Globus pallidus (tissue), 1 donor: ENCODE measurements at places on chromosomes 2 and 18.
A peak's percentile ranks its signal among the peaks of the same experiment; 100 is the strongest.

- peak; percentile 27 for DNase-seq
Observed at GRCh38 chr2:149313512-149313972, 16.8 kb upstream of the LYPD6 start.

DNA sequence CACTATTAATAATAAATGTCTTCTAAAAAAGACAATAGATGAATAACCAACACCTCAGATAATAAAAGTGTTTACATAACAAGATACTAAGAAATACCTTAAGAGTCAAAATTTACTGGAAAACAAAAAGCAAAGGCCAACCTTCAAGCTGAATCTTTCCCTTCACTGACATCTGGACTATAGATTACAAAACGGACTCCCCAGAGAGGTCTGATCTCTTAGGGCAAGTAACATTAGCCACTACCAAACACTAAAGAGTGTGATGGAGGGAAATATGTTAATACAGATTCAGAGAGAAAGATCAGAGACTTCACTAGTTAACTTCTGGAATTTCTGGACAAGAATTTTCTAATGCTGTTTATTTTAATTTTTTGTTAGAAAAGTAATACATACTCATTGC lies 13.9 kb downstream of the CLASP1 start:
- no peak for DNase-seq

GRCh38 chr2:140679752-140680151 lies 1451.1 kb downstream of the LRP1B start:
- DNase-seq: no peak

- DNase-seq: no peak
Observed at GRCh38 chr2:112149866-112150435, 11.8 kb downstream of the FBLN7 start.

GRCh38 chr2:112142525-112143078 lies 4.4 kb downstream of the FBLN7 start:
- DNase-seq: no peak

DNA sequence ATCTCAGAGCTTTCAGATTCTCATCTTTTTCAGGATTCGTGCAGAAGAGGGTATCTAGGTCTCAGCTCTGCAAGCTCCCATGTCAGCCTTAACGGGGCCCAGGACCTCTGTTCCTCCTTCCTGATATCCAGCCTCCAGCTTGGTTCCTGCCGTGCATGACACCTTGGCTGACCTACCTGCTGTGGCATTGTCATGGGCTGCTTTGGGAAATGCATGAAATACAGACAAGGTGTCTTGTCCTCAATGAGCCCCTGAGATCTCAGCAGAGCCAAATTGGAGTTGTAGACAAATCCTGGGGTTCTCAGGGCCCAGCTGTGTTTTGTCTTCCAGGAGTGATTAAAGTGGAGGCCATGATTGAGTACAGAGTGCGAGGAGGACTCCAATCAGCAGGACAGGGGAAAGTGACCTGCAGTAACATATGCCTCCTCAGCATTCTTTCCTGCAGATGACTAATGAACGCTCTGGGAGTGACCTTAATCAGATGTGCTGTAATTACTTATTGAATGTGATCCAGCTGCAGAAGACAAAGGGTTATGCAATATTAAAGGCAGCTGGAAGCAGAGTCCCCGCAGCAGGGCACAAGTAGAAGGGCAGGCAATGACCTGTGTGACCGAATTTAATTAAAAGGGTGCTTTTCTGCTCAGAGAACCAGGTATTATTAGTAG lies 141.1 kb downstream of the CCBE1 start:
- DNase-seq: no peak

DNA sequence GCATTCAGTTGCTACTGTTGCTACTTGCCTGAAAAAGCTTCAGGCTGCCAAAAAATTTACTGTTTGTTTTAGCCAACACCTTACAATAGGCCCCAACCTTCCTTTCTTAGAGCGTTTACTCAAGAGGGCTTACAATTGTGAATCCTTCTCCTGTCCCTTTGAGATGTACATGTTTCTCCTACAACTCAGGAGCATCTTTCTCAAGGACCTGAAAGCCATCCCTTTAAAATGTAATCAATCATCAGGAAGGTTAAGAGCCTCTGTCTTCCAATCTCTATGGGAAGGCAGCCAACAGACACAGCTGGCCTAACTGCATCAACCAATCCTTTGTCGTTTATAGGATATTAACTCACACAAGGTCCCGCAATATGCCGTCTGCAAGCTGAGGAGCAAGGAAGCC lies 3.4 kb upstream of the IER3IP1 start:
- no peak for DNase-seq

DNA sequence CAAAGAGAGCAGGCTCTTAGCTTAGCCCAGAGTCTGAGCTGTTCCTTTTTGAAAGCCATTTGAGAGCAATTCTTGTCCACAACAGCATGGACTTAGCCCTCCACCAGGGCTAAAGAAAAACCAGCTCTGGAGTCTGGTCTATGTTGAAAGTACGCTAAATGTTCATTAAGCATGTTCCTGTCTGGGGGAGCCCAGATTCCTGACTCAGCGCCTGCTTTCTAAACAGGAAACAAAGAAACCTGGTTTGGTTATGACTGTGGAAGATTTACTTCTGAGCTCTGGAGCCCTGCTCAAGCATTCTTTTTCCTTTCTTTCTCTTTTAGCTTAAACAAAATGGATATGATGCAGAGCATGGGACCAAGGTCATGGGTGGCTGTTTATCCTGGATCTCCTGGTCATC lies 279.8 kb downstream of the RBM43 start:
- DNase-seq: no peak

- DNase-seq: no peak
Observed at GRCh38 chr18:21826196-21826595, 85.6 kb downstream of the MIB1 start.

DNA sequence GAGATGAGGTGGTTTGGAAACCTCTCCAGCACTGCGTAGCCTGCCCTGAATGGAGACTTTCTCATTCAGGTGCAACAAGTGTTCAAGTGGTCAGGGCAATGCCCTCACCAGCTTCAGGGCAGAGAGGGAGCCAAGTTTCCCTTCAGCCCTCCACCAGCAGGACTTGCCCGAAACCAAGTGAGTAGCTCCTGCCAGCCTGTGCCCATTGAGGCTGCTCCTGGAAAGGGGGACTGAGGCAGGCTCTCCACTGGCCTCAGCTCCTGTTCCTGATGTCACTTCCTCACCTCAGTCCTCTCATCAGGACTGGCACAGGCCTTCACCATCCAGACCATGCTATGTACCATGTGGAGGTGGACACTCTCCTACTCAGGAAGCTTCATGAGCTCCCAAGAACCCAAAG lies 94.6 kb downstream of the CELF4 start:
- DNase-seq: no peak

GRCh38 chr18:59646963-59647307 lies 50.3 kb downstream of the CCBE1 start:
- no peak for DNase-seq

DNA sequence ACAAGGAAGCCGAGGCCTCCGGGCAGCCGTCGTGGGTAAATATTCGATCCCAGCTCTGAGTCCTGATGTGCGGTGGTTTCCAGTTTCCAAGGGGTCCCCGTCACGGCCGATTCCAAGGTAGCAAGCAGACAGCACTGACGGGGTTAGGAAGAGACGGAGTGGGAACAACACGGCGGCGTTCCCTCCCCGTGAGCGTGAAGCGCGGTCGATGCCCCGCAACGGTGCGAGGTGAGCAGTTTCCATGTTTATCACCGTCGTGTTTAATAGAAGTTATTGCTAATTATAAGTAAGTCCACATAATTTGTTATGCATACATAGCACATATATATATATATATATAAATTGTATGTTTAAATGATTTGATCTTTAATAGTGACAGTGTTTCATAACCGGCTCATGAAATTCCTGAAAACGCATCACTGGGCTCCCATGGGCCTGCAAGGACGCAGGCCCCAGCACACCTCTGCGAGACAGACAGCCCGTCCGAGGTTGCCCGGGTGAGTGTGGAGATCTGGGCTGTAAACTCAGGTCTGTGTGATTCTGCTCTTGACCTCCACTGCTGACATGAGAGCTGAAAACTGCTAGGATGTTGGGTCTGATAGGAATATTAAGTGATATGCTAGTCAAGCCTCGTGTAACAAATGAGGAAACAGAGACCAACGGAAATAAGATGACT lies 243.5 kb upstream of the SALL3 start:
- DNase-seq: no peak

DNA sequence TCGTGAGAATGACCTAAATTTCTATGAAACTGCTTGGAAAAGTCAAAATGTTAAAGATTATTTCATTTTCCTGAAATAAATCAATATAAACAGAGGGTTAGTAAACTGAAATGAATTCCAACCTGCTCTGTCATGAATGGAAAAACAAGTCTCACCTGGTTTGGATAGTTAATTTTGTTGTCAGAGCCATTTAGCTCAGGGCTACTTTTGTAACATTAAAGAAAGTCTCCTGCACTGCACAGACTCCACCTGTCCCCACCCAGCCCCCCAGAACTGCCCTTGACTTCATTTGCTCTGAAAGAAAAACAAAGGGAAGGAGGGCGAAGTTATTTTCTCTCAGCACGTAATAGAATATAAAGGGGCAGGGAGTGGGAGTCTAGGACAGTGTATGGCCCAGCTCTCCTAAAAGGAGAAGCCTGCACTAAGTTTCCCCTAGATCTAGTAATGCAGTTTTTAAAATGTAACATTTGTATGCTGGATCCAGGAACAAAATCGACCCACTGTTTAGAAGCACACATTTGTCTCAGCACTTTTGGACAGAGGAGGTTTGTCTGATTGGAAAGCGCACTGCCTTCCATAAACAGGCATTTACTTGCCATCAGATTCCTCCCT lies 54.2 kb upstream of the ACSL3 start:
- DNase-seq: no peak

- no peak for DNase-seq
Observed at GRCh38 chr2:232543491-232543890, 4.0 kb downstream of the CHRNG start.

DNA sequence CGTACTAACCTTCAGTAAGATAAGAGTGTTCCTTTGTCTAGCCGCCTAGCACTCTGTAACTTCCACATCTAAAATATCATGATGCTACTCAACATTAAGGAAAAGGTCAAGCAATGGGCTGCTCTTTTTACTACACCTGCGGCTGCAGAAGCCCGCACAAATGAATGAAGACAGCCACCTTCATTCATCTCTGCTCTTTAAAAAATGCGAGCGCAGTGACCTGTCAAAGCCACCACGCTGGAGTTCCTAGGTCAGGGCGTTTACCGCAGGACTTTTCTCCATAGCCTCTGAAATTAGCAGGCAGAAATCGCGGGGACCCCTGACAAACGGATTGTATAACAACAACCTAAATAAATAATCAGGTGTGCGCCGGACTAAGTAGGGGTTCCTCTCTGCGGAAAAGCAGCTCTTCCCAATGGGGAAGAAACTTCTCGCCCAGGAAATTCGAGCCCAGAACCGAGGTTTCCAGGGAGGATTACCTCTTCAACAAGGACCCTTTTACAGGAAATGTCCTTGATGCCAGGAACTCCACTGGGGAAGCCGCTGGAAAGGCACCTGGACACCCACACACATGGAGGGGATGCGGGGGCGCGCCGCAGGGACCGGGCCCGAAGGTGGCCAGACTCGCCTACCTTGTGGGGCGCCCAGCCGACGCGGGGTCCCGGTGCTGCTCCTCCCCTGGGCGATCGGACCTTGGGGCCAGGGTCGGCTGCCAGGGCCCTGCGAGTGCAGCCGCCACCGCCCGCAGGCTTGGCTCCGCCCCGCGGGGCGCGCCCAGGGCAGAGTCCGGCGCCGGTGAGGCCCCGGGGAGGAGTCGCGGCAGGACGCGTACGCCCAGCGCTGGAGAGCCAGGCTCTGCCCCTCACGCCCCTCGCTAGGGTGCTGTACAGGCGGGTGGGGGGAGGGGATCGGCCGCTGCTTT lies at the start of gene CCDC68:
TSS of gene CCDC68 (minus strand) at position 758 of the 922 bp plus-strand sequence. CDS start 16,670 bp downstream, outside the sequence.
- DNase-seq: no peak

GRCh38 chr2:195721042-195721441 lies 64.0 kb downstream of the SLC39A10 start:
- no peak for DNase-seq

DNA sequence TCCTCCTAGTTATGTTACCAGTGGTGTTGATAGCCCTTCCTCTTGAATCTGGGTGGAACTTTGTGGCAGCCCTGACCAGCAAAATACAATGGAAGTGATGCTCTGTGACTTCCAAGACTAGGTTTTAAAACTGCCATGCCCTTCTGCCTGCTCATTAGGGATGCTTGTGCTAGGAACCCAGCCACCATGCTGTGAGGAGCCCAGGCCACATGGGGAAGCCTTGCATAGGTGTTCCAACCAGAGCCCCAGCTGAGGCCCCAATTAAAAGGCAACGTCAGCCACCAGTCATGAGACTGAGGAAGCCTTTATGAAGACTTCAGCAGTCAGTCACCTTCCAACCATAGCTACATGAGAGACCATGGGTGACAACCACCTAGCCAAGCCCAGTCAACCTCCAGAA lies 14.0 kb upstream of the MAPRE2 start:
- DNase-seq: no peak

DNA sequence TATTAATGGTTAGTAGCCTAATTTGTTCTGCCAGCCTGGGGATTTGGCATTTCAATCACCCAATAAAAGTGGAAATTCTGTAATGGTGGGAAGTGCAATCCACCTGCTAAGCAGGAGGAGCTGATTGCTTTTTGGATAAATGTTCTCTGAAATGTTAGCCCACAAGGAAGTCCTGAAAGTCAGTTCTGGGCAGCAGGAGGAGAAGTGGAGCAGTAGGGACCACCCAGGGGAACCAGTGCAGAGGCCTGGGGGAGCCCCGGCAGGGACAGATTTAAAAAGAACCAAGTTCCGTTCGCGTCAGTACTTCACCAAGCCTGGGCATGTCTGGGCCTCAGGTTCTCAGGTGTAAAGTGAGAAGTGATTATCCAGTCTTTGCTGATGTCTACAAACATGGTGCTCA lies 248.5 kb upstream of the RAB6C start:
- DNase-seq: no peak

GRCh38 chr2:238994876-238995275 lies 147.0 kb downstream of the TWIST2 start:
- DNase-seq: no peak
